ENCODE measurements at places on chromosomes 1 and 21.

GRCh38 chr1:86435327-86435726, 11.4 kb downstream of the CLCA2 start:
- DNase-seq: no peak

- no peak for DNase-seq
Measured at GRCh38 chr21:18476639-18477038, 73.1 kb upstream of the TMPRSS15 start.

DNA sequence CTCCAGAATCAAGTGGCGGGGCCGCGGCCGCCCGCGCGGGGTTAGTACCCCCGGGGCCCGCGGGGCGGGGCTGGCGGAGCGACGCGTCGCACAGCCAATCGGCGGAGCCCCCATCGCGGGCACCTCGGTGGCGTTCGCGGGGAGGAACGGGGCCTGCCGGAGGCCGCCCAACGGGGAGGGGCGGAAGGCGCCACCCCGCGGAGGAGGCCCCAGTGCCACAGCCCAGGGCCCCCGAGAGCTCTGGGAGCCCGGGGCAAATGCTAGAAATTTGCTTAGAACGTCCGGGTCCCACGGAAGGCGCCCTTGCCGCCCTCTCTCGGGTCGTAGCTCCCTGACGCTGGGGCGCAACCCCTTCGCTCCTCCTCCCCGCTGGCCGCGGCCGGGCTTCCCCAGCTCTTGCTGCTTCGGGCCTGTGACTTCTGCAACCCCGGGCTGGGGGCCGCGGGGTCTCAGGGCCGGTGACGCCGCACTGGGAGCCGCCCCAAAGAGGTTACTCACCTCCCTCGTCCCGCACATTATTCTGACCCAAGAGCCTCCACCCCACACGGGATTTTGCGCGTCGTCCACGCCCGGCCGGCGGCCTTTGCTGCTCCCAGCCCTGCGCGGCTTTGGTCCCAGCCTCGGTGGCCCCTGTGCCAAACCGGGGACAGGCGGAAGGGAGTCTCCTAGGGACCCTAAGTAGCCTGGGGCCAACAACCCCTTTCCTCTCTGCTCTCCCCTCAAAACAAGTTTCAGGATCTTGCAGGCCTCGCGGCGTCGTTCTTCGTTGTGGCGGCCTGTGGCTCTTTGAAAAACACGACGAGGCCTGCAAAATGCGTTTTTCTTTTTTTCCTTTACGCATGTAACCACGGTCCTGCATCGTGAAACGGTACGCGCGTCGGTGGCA, at the start of gene RUNX3:
TSS of gene RUNX3 (minus strand) at position 17 of the 886 bp plus-strand sequence. CDS start 408 bp downstream, outside the sequence.
- DNase-seq: peak; percentile 12

- DNase-seq: no peak
Measured at GRCh38 chr1:80891871-80892270, 908.9 kb upstream of the ADGRL2 start.

DNA sequence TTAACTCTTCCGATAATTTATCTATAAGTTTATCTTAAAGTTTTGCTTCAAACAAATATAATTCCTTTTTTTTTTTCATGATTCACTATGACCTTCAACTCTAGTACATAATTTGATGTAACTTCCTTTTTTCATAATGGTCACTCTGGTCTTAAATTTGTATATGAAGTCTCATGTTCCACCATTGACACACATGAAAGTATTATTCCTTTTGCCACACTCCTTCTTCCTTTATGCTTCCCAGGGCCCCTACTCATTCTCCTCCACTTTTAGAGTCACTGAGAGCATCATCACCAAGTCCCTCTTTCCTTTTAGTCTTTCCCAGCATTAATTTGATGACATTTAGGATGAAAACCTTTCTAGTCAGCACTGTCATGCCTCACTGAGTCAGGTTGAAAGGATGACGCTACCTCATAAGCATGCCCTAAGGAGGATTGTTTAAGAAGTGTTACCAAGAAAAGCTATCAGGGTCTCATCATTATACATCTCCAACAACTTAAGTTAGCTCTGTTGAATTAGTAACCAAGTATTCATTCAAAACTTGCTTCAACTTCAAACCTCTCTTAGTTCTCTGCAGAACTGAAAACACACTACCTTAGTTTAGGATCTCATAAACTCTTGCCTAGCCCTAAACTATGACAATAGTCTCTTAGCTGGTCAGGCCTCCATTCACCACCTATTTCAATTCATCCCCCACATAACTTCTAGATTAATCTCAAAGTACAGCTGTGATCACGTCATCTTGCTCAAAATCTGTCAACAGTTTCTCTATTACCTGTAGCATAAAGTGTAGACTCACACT, 14.5 kb downstream of the AUNIP start:
- DNase-seq: no peak

GRCh38 chr1:47302472-47302871, 11.5 kb downstream of the STIL start:
- no peak for DNase-seq

DNA sequence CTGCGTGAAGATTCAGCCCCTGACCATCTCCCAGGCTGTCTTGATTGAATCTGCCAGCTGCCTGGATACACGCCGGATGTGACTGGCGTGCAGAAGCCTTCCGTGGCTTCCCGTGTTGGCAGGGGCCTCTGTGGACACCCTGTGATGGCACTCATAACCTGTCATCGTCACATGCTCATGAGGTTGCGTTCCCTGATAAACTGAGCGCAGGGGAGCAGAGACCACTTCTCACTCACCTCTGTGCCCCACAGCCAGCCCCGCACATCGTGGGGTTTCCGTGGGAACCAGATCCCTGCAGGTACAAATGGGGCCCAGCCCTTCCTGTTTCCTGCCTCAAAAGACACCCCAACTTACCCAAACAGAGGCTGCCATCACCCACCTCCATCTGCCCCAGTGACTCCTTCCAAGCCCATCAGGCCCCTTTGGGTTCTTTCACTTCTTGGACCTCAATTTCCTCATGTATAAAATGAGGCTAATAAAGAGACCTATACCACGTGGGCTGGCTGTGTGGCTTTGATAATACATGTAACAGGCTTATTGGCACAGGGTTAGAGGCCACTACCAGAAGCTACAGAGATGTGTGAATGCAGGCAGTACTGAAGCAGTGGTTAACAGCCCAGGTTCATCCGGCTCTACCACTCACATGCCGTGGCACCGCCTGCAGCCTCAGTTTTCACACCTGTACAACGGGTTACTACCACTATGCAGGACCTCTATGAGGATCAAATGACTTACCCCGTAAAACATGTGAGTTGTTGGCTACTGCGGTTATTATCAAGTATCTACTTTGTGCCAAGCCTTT, 23.6 kb downstream of the HTR6 start:
- DNase-seq: no peak

DNA sequence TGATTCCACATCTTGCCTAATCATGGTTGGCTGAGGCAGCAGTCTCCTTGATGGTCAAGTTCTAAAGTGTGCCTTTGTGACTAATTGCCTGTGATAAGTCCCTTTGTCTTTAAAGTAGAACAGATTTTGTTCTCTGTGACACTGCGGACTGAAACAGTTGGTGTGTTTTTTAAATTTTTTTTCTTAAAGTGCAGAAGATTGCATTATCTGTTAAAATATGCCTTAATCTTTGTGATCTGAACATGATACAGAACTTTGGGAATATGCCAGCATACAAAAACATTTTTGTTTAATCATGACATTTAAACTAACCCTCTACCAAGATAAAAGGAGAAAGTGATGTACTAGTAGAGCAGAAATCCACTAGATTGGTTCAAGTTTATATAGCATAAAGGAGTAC, 1260.6 kb upstream of the ADGRL2 start:
- no peak for DNase-seq

DNA sequence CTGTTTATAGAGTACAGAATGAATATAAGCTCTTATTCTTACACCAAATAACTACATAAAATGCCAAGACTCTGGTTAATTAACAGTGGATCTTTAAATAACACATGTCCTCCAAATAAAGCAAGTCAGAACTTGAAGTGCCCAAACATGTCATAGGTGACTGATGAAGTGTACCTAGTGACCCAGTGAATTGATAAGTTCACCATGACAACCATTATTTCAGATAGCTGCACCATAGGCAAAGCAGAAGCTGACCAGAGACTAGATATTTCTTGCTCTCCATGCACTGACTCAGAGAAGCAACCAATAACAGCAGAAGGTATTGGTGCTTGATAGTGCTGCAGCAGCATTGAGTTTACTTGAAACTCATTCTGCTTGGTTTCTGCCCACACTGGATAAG, 192.1 kb downstream of the DUSP10 start:
- DNase-seq: no peak

GRCh38 chr21:39538453-39539042, 74.2 kb upstream of the B3GALT5 start:
- DNase-seq: no peak

GRCh38 chr1:3522564-3523265, 68.2 kb downstream of the ARHGEF16 start:
- DNase-seq: no peak

- no peak for DNase-seq
Measured at GRCh38 chr1:8408151-8408839, 90.4 kb downstream of the SLC45A1 start.

GRCh38 chr21:30116479-30116878, 50.1 kb downstream of the CLDN17 start:
- no peak for DNase-seq

DNA sequence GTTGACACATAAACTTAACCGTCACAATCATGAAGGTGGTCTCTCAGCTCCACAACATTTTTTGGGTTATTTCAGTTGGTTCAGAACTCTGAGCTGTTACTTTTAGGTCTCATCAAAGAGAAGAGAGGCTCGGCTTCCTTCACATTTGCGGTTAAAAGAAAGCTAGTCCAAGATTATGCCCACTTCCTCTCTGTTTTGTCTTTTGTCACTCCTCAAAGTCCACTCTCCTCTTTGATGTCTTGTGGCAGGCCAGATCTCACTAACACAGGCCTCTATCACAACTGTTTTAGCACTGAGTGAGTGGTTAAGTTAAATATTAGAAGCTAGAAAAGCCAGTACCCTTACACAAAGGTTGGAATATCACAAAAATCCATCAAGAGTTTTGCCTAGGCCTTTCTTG, 195.7 kb downstream of the FCRL5 start:
- DNase-seq: no peak

DNA sequence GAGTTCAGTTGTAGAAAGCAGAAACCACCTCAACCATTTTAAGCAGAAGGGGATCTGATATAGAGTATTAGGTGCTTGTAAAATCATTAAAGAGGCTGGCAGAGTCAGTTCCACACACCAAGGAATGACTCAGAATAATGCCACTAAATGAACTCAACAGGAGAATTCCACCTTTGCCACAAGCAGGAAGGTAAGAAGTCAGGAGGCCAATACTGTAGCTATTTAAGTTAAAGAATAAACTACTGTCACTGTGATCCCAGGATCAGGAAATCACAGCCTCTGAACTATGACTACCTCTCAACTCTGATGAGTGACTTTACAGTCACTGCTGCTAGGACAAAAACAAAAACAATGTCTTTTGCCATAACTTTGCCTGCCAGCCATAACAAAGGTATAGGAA, 52.5 kb upstream of the PRMT6 start:
- no peak for DNase-seq

DNA sequence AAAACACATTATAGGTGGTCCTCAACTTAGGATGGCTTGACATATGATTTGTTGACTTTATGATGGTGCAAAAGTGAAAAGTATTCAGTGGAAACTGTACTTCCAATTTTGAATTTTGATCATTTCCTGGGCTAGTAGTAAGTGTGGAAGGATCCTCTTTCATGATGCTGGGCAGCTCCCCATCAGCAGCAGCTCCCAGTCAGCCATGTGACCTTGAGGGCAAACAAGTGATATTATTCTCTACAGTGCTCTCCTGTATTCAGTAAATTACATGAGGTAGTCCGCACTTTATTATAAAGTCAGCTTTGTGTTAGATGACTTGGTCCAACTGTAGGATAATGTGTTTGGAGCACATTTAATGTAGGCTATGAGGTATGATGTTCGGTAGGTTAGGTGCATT, 36.4 kb downstream of the SLC22A15 start:
- peak; percentile 42 for DNase-seq

GRCh38 chr1:22018583-22019559, 17.4 kb downstream of the CELA3A start:
- no peak for DNase-seq

GRCh38 chr1:218314316-218314715, 29.2 kb downstream of the RRP15 start:
- DNase-seq: no peak

GRCh38 chr1:109917768-109918606, 7.3 kb downstream of the CSF1 start:
- DNase-seq: no peak

GRCh38 chr1:228647523-228648444, 87.5 kb upstream of the RHOU start:
- no peak for DNase-seq

- no peak for DNase-seq
Measured at GRCh38 chr1:210394281-210394821, 65.6 kb downstream of the HHAT start.

GRCh38 chr1:232873412-232873811, 68.2 kb downstream of the MAP10 start:
- no peak for DNase-seq

GRCh38 chr1:197140121-197140520, 6.3 kb downstream of the ASPM start:
- DNase-seq: no peak

- no peak for DNase-seq
Measured at GRCh38 chr21:38386967-38387366, 111.3 kb downstream of the ERG start.

- DNase-seq: no peak
Measured at GRCh38 chr1:35899941-35900340, 16.9 kb downstream of the AGO1 start.

DNA sequence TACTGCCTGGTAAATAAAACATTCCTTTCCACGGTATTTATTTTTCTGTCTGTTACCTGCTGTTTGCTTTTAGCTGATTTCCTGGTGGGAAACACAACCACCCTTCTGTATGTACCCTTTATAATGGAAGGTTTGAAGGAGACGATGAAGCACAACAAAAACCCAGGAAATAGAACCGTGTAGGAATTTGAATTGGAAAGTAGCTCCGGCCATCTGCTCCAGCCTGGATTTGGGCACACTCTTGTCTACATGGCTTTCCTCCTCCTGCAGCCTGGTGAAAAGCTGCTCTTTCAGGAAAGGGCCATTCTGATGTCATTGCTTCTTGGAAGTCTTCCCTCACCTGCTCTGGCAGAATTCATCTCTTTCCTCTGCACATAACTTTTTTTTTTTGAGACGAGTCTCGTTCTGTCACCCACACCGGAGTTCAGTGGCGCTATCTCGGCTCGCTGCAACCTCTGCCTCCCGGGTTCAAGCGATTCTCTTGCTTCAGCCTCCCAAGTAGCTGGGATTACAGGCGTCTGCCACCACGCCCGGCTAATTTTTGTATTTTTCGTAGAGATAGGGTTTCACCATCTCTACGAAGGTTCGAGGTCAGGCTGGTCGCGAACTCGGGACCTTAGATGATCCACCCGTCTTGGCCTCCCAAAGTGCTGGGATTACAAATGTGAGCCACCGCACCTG, 2.7 kb downstream of the AK4 start:
- DNase-seq: no peak

Measured in putamen (tissue), 1 donor.